Muscle of back (tissue), 13 donors: ENCODE measurements at places on chromosomes 1 and 21. TPM values are rescaled to one million over a fixed set of nuclear protein-coding genes. Genes with fewer than 3 reads are reported as not detected.

The TAS1R3 gene
- 2.4 TPM for polyA plus RNA-seq

The DESI2 gene
- polyA plus RNA-seq, result 42.6 TPM

The SIM2 gene
- polyA plus RNA-seq, result 2.0 TPM

The KRTAP19-3 gene
- polyA plus RNA-seq, result not detected

The TRIM17 gene
- 0.48 TPM for polyA plus RNA-seq

The ADGRL4 gene
- 18.3 TPM for polyA plus RNA-seq

The MEX3A gene
- polyA plus RNA-seq, result 19.9 TPM

The MMP23B gene
- 26.1 TPM for polyA plus RNA-seq

The LRRC38 gene
- polyA plus RNA-seq, result 38.5 TPM

The SPATA45 gene
- 0.48 TPM for polyA plus RNA-seq

DNA sequence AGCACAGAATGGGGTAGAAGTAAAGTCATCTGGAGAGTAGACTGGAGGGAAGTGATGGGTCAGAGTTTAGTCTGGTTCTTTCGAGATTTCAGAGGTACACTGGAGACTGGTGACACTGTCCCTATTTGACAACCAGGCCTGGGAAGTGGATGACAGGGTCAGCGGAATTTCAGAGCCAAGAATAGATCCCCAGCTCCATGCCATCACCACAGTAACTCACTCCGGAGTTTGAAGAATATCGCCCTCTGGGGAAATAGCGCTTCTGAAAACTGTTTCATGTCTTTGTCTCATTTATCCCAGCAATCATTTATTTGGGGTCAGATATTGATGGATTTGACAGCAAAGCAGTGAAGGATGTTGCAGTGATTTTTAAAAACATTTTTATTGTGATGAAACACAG is 7.6 kb upstream of the NFASC start:
- DNase-seq, result no peak

DNA sequence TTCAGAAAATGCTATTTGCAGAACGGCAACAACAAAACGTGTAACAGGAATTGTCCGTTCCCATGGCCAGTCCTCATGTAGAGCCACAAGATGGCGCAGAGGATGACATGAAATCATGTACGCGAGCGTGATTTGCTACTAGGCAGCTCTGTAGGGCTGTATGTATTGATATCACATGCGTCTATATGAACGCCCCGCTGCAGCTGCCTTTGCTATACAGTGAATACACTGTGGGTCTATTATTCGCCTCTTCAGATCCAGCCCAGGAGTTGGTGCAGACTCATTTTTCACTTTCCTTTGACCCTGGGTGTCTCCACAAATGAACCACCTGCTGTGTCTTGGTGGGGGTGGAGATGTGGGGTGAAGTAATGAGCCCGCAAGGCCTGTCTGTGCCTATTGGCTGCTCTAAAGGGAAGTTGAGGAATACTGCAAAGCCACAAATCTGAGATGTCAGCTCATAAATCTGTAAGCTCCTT is 361.5 kb downstream of the KIF26B start:
- DNase-seq, result peak; percentile 21

- DNase-seq, result no peak
Measured at GRCh38 chr21:35142036-35142815, 93.1 kb upstream of the RUNX1 start.

DNA sequence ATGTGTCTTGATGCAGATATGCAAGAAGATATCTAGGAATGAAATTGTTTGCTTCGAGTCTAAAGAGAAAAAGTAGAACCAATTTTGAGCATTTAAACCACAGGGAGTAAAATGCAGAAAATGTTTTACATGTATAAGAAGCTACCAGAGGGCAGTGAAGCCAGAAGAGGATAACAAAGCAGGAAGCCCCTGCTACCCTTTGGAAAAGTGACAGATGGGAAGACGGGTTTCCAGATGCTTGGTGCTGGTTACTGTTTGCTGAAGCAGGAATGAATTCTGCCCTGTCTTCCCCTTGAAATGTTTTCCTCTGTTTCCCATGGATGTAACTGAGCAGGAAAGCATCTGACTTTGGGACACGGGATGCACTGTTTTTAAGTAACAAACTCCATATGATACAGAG is 822.2 kb downstream of the MRPL39 start:
- no peak for DNase-seq

DNA sequence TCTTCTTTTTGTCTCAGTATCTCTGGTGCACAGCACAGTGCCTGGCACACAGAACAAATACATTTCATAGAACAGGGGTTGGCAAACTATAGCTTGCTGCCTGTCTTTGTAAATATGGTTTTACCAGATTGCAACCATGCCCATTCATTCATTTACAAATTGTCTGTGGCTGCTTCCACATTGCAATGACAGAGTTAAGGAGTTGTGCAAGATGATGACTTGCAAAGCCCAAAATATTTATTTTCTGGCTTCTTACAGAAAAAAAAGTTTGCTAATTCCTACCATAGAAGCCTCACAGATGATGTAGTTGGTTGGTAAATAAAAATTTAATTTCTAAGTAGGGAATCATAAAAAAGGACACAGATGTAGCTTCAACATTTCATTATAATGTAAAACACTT is 11.2 kb upstream of the HMGB4 start:
- DNase-seq, result no peak

DNA sequence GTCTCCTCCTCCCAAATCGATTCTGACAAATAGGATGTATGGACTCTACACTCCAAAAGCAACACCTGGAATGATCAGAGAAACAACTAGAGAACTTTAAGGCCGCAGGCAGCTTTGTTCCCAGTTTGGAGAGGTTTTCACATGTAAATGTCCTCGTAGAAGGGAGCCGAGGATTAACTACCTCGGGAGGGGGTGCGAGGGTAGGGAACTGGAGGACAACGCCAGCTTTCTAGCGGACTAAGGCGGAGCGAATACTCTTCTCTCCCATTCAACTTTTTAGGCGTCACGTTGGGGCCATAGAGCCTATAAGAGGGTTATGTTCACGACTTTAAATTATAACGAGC is 1.2 kb downstream of the SCAF4 start:
- DNase-seq, result no peak

DNA sequence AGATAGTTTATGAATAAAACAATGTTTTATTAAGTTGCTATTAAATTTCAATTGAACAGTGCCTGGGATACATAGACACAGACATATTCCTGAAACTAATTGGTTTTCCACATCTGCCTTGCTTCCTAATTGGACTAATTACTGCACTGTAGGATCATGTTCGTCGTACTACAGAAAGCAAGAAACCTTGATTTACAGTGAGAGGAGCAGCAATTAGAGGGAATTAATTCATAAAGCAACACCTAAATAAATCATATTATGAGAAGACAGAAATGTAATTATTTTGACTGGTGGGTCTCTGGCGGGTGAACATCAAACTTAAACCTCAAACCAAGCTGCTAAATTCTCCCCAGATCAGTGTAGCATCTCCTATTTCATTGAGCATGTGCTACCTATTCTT is 124.6 kb upstream of the CAMK1G start:
- no peak for DNase-seq

DNA sequence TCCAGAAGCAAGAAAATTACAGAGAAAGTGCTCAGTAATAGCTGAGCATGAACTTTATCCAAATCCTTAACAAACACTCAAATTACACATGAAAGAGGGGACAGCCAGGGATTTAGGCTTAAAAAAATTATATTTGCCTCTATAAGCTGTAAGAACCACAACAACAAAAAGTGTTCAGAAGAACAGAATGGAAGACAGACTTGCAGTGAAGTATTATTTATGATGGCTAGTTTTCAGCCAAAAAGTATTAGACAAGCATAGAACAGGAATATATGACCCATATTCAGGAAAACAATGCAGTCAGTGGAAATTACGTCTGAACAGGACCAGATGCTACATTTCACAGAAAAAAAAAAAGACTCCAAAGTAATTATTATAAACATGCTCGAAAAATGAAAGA is 1246.3 kb downstream of the NCAM2 start:
- DNase-seq, result peak; percentile 63

- peak; percentile 58 for DNase-seq
Measured at GRCh38 chr1:203475012-203475981, at the start of gene PRELP. Gene PRELP (plus strand): TSS chr1:203475806. CDS start chr1:203483185, 7,379 bp downstream.

DNA sequence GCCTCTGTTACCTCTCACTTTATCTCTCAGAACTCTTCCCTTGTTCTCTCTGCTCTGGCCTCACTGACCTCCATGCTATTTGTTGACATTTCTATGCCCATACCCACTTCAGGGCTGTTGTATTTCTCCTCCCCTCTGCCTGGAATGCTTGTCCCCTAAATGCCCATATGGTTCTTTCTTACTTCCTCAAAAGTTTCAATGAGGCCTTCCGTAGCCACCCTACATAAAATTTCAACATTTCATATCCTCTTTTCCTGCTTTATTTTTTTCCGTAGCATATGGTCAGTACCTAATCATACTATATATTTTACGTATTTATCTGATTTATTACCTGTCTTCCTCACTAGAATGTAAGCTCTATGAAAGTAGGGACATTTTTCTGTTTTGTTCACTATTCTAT is 47.1 kb upstream of the ZYG11A start:
- DNase-seq, result no peak

DNA sequence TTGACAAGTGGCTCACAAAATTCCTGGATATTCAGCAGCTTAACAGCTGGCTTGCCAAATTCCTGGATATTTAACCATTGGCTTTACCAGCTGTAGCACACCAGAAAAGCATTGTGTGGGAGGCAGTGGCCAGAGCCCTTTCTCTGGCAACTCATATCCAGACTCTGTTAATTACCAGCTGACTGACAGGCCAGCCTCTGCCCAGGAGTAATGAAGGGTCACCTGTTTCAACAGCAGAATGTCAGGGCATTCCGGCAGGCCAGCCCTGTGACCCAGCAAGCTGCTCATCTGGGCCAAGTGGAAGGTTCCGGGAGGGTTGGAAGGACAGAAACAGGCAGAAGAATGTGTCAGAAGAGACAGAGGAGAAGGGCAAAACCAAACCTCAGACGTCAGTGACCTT is 35.2 kb upstream of the KIRREL1 start:
- no peak for DNase-seq

GRCh38 chr21:14454016-14455009 is 71.4 kb upstream of the HSPA13 start:
- no peak for DNase-seq

DNA sequence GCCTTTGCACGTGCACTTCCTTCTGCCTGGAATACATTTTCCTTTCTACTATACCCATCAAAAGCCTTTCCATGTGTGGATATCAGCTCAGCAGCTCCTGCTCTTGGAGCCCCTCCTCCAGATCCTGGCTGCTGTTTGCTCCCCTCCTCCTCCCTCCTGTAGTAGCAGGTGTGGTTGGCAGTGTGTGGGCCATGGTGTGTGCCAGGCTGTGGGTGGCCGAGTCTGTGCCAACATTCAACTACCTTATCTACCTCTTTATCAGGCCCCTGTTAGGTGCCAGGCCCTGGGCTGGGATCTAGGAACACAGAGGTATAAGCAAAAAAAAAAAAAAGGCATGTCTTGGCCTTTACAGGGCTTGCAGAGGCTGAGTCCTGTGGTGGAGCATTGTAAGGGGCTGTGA is 180.6 kb upstream of the JUN start:
- DNase-seq, result no peak

- no peak for DNase-seq
Measured at GRCh38 chr1:152426731-152427130, 12.7 kb upstream of the CRNN start.

DNA sequence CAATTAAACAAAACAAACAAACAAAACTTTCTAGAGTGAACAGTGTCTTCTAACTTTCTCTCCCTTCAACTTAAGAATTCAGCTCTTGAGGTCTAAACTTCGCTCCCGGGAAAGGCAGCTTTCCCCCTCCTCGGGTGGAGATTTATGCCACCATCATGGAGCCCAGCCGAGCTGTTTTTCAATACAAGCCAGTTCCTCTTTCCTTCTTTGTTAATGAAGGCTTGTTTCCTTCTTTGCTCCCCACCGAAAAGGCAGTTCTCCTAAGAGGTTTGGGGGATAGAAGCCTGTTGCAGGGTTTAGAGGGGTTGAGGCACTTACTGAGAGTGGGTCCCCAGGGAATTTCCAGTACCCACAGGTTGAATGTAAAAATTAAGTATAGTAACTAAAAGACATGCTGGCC is 26.5 kb downstream of the OLIG1 start:
- no peak for DNase-seq

- no peak for DNase-seq
Measured at GRCh38 chr1:98813738-98814309, 152.3 kb downstream of the SNX7 start.

- DNase-seq, result no peak
Measured at GRCh38 chr21:16408280-16408679, 678.5 kb downstream of the USP25 start.

- no peak for DNase-seq
Measured at GRCh38 chr1:119774746-119775490, 6.2 kb upstream of the HMGCS2 start.

DNA sequence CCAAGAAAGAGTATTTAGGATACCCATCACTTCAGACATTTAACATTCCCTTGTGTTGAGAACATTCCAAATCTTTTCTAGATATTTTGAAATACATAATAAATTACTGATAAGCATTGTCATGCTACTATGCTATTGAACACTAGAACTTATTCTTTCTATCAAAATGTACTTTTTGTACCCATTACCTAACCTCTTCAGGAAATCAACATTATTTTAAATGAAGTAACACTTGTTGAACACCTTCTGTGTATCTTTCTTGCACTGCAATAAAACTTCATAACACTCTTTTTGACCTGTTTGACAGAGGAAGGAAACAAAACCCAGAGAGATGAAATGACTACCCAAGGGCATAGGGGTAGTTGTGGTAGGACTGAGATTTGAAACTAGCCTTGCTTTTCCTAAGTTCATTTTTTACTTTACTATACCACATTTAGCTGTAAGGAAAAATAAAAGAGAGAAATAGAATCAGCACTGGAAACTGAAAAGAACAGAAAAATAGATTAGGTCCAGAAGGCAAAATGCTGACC is 99.4 kb downstream of the UCHL5 start:
- no peak for DNase-seq
